ENCODE measurements at places on chromosomes 1 and 21.

- peaks cover 69% of the 10 kb centered on the region for H3K27me3 ChIP-seq
- H3K27ac ChIP-seq = no peak overlapping the region
- H3K36me3 ChIP-seq = no peaks in the 10 kb centered on the region
- no peaks in the 10 kb centered on the region for H3K4me1 ChIP-seq
- DNase-seq = peak; percentile 54
- no peak overlapping the region for H3K4me3 ChIP-seq
These were observed 409.9 kb upstream of the ESRRG start for GRCh38 chr1:217133092-217133491.

DNA sequence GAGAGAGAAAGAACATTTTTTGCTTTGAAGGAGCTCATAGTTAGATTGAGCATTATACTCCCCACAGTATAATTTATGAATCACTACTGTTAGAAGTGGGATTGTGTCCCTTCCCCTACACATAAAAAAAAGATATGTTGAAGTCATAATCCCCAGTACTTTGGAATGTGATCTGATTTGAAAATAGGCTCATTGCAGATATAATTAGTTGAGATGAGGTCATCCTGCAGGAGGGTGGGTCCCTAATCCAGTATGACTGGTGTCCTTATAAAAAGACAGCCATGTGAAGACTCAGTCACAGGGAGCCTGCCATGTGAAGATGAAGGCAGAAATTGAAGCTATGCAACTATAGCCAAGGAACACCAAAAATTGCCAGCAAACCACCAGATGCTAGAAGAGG lies 76.4 kb downstream of the TGFB2 start:
- H3K36me3 ChIP-seq = no peaks in the 10 kb centered on the region

DNA sequence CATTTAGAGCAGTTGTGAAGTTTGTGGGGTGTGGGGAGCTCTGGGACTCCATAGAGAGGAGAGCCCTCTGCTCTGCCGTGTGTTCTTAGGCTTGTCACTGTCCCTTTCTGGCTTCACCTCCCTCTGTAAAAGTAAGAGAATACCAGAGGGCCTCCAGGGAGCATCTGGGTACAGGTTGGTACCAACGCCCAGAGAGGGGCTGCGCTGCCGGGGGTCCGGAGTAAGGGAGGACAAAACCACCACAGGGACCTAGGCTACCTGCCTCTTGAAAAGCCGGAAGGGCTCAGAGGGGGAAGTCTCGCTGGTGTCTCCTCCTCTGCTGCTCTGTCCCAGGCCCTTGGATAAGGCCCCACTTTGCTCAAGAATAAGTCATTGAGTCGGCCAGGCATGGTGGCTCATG lies 3.1 kb upstream of the TINAGL1 start:
- H3K4me1 ChIP-seq = peaks cover 13% of the 10 kb centered on the region
- no peak overlapping the region for H3K4me3 ChIP-seq
- H3K27me3 ChIP-seq = no peaks in the 10 kb centered on the region
- DNase-seq = no peak
- no peak overlapping the region for H3K27ac ChIP-seq

- H3K27me3 ChIP-seq = no peaks in the 10 kb centered on the region
- H3K4me3 ChIP-seq = no peak overlapping the region
- DNase-seq = no peak
- H3K27ac ChIP-seq = no peak overlapping the region
These were observed 59.6 kb upstream of the ITPKB start for GRCh38 chr1:226798427-226799411.

DNA sequence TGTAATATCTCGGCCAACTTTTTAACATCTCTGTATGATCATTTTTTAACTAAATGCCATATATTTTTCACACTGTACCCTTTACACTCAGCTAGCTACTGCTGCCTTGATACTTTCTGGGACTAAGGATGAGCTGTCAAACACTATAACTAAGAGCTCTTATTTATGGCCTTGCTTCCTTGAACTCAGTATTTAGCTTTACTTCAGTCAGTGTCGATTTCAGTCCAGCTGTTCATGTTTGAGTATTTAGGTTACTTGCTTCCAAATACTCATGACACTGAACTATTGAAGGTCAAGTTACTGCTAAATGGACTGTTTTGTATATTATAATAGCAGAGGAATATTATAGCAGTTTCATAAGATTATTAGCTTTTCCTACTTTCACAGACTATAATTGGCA lies 25.9 kb upstream of the USP25 start:
- no peak overlapping the region for H3K27ac ChIP-seq
- H3K4me1 ChIP-seq = no peaks in the 10 kb centered on the region
- H3K4me3 ChIP-seq = no peak overlapping the region
- no peaks in the 10 kb centered on the region for H3K36me3 ChIP-seq

DNA sequence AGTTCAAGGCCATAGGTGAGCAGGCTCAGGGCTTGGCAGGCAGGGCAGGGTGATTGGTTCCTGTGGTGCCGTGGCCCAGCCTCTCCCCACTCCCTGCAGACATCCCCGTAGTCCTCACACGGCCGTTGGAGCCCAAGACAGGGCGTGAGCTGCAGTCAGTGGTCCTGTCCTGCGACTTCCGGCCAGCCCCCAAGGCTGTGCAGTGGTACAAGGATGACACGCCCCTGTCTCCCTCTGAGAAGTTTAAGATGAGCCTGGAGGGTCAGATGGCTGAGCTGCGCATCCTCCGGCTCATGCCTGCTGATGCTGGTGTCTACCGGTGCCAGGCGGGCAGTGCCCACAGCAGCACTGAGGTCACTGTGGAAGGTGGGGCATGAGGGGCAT lies 71.9 kb downstream of the OBSCN start:
- no peak for DNase-seq
- no peaks in the 10 kb centered on the region for H3K27me3 ChIP-seq
- H3K36me3 ChIP-seq = peaks cover 7% of the 10 kb centered on the region
- no peak overlapping the region for H3K4me3 ChIP-seq

- no peaks in the 10 kb centered on the region for H3K4me1 ChIP-seq
- no peaks in the 10 kb centered on the region for H3K27me3 ChIP-seq
- no peak for DNase-seq
- no peak overlapping the region for H3K4me3 ChIP-seq
These were observed 39.3 kb upstream of the RGS18 start for GRCh38 chr1:192118881-192119405.

- no peak overlapping the region for H3K4me3 ChIP-seq
- no peak overlapping the region for H3K27ac ChIP-seq
- H3K27me3 ChIP-seq = no peaks in the 10 kb centered on the region
- no peaks in the 10 kb centered on the region for H3K36me3 ChIP-seq
- 0 out of 2 replicates have a peak, but pooled peaks cover 2% of the 10 kb centered on the region for H3K4me1 ChIP-seq
These were observed 52.7 kb upstream of the DIRAS3 start for GRCh38 chr1:68103011-68103545.

- DNase-seq = no peak
- H3K27ac ChIP-seq = no peak overlapping the region
- no peaks in the 10 kb centered on the region for H3K4me1 ChIP-seq
- H3K27me3 ChIP-seq = no peaks in the 10 kb centered on the region
- H3K4me3 ChIP-seq = no peak overlapping the region
- H3K36me3 ChIP-seq = no peaks in the 10 kb centered on the region
These were observed 394.8 kb upstream of the ESRRG start for GRCh38 chr1:217117973-217118465.

- H3K27me3 ChIP-seq = 0 out of 2 replicates have a peak, but pooled peaks cover 3% of the 10 kb centered on the region
- H3K4me3 ChIP-seq = no peak overlapping the region
- H3K27ac ChIP-seq = no peak overlapping the region
- peaks cover 3% of the 10 kb centered on the region for H3K4me1 ChIP-seq
These were observed 45.5 kb downstream of the TP73 start for GRCh38 chr1:3697810-3698209.

GRCh38 chr21:41064334-41064791 lies 103.6 kb upstream of the BACE2 start:
- no peak for DNase-seq
- no peaks in the 10 kb centered on the region for H3K27me3 ChIP-seq
- no peaks in the 10 kb centered on the region for H3K36me3 ChIP-seq
- no peak overlapping the region for H3K4me3 ChIP-seq
- H3K4me1 ChIP-seq = no peaks in the 10 kb centered on the region

GRCh38 chr21:38196036-38196435 lies 60.8 kb upstream of the KCNJ15 start:
- no peak overlapping the region for H3K4me3 ChIP-seq
- H3K27ac ChIP-seq = no peak overlapping the region
- H3K27me3 ChIP-seq = no peaks in the 10 kb centered on the region
- DNase-seq = no peak
- no peaks in the 10 kb centered on the region for H3K4me1 ChIP-seq
- no peaks in the 10 kb centered on the region for H3K36me3 ChIP-seq

GRCh38 chr1:152325111-152325510 lies at the start of gene FLG:
Gene FLG, minus strand, starts transcription at chr1:152325239. Its CDS starts 9,783 bp downstream, at chr1:152315456.
- H3K27ac ChIP-seq = no peak within 1 kb of the TSS
- no peak within 1 kb of the TSS for H3K4me3 ChIP-seq
- no peaks in the 10 kb centered on the region for H3K4me1 ChIP-seq
- DNase-seq = no peak
- no peaks in the 10 kb centered on the region for H3K27me3 ChIP-seq

DNA sequence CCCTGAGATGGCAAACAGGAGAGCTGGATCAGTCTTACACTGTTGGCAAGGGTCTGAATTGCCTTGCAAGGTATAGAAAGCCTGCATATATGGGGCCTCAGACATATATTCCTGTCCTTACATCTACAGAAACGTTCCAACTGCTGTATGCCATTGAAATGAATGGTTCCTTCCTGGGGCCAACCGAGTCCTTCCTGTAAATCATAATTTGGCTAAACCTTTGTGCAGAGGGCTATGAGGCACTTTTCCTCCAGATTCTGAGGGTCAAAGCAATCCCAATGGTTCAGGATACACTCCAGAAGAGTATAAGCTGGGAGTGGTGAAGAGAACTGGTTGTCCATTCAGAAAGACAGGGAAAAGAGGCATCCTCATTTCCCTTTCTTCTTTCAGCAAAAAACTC lies 190.5 kb downstream of the PTPRC start:
- no peak overlapping the region for H3K4me3 ChIP-seq
- no peak overlapping the region for H3K27ac ChIP-seq
- no peaks in the 10 kb centered on the region for H3K36me3 ChIP-seq
- no peak for DNase-seq

- no peak for DNase-seq
- no peaks in the 10 kb centered on the region for H3K4me1 ChIP-seq
- no peaks in the 10 kb centered on the region for H3K27me3 ChIP-seq
- H3K36me3 ChIP-seq = no peaks in the 10 kb centered on the region
These were observed 488.7 kb downstream of the OMA1 start for GRCh38 chr1:58057826-58058225.

GRCh38 chr1:39507230-39507928 lies 15.9 kb downstream of the BMP8A start:
- no peak overlapping the region for H3K27ac ChIP-seq
- no peaks in the 10 kb centered on the region for H3K36me3 ChIP-seq
- no peaks in the 10 kb centered on the region for H3K27me3 ChIP-seq
- no peak for DNase-seq
- H3K4me1 ChIP-seq = no peaks in the 10 kb centered on the region

- H3K27me3 ChIP-seq = no peaks in the 10 kb centered on the region
- no peak for DNase-seq
- H3K4me3 ChIP-seq = peak overlapping the region; percentile 80
- H3K4me1 ChIP-seq = no peaks in the 10 kb centered on the region
These were observed 941 bp downstream of the ARNT start for GRCh38 chr1:150875197-150876118.

GRCh38 chr1:119651641-119652040 lies 3.6 kb upstream of the ZNF697 start:
- H3K4me3 ChIP-seq = no peak overlapping the region
- no peaks in the 10 kb centered on the region for H3K4me1 ChIP-seq
- DNase-seq = no peak
- no peaks in the 10 kb centered on the region for H3K27me3 ChIP-seq
- H3K36me3 ChIP-seq = no peaks in the 10 kb centered on the region

DNA sequence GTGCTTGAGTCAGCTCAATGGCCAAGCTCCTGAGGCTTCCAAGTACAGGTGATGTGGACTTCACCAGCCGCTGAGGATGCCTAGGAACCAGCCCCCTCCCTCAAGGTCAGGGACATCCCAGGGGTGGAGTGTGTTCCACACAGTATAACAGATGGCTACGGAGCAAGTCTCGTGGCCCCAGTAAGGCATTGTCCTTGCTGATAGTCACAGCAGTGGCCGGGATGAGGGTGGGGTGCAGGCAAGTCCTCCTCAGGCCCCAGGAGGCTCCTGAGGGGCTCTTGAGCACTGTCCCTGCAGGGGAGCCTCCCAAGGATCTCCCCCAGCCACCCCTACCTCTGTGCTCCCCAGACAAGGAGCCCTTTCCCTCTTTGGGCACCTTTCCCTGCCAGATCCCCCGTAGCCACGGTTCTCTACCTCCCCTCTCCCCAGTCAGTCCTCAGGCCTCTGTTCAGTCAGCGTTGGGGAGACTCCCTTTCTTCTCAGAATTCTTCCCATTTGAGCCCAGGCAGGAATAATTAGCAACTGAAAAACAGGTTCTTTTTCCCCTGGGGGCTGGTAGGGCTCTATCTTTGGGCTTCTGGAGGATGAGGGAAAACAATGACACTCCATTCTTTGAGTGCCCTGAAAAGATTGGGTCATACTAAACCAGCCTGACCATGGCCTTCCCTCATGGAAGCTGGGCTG lies 7.1 kb upstream of the THEM5 start:
- peaks cover 11% of the 10 kb centered on the region for H3K4me1 ChIP-seq
- H3K27me3 ChIP-seq = peaks cover 60% of the 10 kb centered on the region
- peak; percentile 44 for DNase-seq
- no peaks in the 10 kb centered on the region for H3K36me3 ChIP-seq
- H3K4me3 ChIP-seq = peak overlapping the region; percentile 14

DNA sequence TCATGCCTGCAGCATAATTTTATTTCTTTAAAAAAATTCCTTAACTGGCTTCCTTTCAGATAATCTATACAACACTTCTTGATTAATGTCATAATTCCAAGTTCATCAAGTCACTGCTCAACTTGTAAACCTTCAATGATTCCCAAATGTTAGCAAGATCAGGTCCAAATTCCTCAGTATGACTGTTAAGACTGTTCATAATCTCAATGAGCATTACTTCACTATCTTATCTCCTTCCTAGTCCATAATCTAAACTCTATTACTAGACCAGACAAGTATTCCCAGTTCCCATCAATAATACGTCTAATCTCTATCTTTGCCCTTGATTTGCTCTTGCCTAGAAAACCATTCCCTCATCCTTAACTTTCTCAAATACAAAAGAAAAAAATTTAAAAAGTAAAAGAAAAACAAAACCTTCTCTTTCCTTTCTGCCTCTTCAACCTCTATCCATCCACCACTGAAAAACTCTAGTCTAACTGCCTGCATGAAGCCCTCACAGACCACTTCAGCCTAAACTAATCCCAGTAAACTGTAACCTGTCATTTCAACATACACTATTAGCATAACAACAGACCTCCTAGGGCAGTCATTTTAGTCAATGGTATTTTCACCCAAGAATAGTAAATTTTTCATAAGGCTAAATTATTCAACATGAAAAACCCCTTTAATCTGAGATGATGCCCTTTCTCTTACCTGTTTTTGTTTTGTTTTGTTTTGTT lies 15.5 kb downstream of the LUZP1 start:
- H3K4me3 ChIP-seq = no peak overlapping the region
- no peaks in the 10 kb centered on the region for H3K4me1 ChIP-seq
- no peak overlapping the region for H3K27ac ChIP-seq

GRCh38 chr1:109790735-109791494 lies 27.2 kb upstream of the EPS8L3 start:
- no peak overlapping the region for H3K27ac ChIP-seq
- no peaks in the 10 kb centered on the region for H3K27me3 ChIP-seq
- no peaks in the 10 kb centered on the region for H3K36me3 ChIP-seq
- H3K4me3 ChIP-seq = no peak overlapping the region

GRCh38 chr1:75533085-75533484 lies 77.8 kb downstream of the SLC44A5 start:
- H3K27ac ChIP-seq = no peak overlapping the region
- H3K27me3 ChIP-seq = no peaks in the 10 kb centered on the region
- no peaks in the 10 kb centered on the region for H3K4me1 ChIP-seq
- H3K36me3 ChIP-seq = no peaks in the 10 kb centered on the region
- no peak overlapping the region for H3K4me3 ChIP-seq

Measured in H1 (cell line).